ENCODE measurements at places on chromosomes 2 and 18. TPM values are rescaled to one million over a fixed set of nuclear protein-coding genes. Genes with fewer than 3 reads are reported as not detected.

DNA sequence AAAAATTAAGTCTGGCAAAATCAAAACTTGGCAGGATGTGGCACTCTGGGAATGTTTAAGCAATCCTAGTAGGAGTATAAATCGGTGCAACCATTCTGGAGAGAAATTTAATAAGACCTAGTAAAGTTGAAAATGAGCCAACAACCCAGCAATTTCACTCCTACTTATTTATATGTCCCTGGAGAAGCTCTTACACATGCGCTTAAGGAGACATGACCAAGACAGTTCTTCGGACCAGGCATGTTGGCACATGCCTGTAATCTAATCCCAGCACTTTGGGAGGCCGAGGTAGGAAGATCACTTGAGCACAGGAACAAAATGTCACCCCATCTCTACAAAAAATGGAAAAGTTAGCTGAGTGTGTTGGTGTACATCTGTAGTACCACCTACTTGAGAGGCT, 374.6 kb upstream of the LYPD1 start:
- no peak for DNase-seq
- no peaks in the 10 kb centered on the region for H3K36me3 ChIP-seq
- no peak overlapping the region for H3K4me3 ChIP-seq
- H3K27ac ChIP-seq: no peak overlapping the region
- H3K27me3 ChIP-seq: no peaks in the 10 kb centered on the region

- H3K27me3 ChIP-seq: no peaks in the 10 kb centered on the region
- DNase-seq: no peak
- no peak overlapping the region for H3K4me3 ChIP-seq
- no peak overlapping the region for H3K27ac ChIP-seq
- H3K36me3 ChIP-seq: peaks cover 29% of the 10 kb centered on the region
Measured at GRCh38 chr18:56738184-56738583, 87.0 kb downstream of the WDR7 start.

- no peak overlapping the region for H3K27ac ChIP-seq
- no peaks in the 10 kb centered on the region for H3K4me1 ChIP-seq
- H3K4me3 ChIP-seq: no peak overlapping the region
- no peaks in the 10 kb centered on the region for H3K27me3 ChIP-seq
- H3K36me3 ChIP-seq: no peaks in the 10 kb centered on the region
Measured at GRCh38 chr2:150663143-150663542, 175.7 kb upstream of the RND3 start.

- H3K4me1 ChIP-seq: no peaks in the 10 kb centered on the region
- H3K4me3 ChIP-seq: no peak overlapping the region
- H3K27ac ChIP-seq: no peak overlapping the region
Measured at GRCh38 chr2:213834331-213834730, 550.1 kb downstream of the SPAG16 start.

DNA sequence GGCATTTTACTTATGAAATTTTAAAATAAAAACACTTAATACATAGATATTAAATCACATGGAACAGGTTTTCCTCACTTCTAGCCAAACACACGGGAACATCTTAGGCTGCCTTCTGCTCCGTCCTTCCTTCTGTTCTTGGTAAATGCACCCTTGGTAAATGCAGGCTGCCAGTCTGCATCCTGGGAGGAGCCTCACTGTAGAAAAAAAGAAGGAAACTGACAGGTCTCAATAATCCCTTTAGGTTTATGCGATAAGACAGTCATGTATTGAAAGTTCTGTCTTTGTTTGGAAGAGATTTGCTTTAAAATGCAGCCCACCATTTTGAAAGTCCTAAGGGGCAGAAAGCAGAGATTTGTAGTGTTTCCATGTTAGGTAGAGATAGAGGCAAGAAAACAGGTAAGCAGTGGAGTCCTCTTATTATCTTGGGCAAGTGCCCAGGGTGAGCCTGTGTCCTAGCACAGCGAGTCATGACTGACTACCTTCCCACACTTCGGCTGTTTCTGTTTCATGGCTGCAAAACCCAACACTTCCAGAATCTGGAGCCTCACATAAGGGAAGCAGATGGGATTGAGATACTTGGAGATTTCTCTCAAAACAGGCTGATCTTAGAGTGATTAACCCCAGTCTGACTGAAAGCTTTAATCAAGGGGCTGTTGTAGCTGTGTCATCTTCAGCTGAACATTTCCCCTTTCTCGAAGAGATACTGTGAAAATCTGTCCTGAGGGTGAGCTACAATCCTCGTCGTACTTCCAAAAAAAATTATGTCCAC, 131.4 kb upstream of the MAP3K20 start:
- H3K4me1 ChIP-seq: no peaks in the 10 kb centered on the region
- no peak overlapping the region for H3K4me3 ChIP-seq
- no peak for DNase-seq
- no peaks in the 10 kb centered on the region for H3K36me3 ChIP-seq

Gene OTOS
- polyA plus RNA-seq: not detected

Gene LINC00305
- not detected for polyA plus RNA-seq

Gene ANKZF1
- 10.4 TPM for polyA plus RNA-seq
